ENCODE measurements at places on chromosomes 2 and 18. TPM values are rescaled to one million over a fixed set of nuclear protein-coding genes. Genes with fewer than 3 reads are reported as not detected.
A peak's percentile ranks its signal among the peaks of the same experiment; 100 is the strongest.

DNA sequence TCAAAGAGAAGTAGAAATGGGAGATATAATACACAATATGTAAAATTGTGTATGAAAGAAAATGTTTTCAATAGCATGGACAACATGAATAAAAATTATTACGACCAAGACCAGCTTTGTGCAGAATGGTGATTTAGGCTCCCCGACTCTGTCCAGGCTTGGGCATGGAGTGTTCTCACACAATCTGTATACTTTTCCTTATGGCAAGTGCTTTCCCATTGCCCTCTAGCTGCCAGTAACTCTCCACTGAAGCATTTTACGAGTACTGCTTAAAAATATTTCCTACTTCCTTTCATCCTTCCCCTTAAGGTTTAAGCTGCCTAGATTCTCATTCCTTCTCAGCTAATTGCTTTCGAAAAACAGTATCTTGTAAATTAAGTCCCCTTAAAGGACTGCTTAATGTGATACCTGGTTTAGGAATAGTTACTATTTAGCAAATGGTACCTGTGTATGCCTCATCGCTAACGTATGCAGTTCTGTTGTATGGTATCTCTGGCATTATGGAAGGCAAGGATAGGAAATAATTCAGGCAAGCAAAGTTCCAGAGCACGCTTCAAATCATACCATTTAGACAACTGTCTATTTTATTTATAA is 714.6 kb downstream of the ERBB4 start:
- H3K4me1 ChIP-seq: no peaks in the 10 kb centered on the region
- peaks cover 10% of the 10 kb centered on the region for H3K36me3 ChIP-seq
- no peaks in the 10 kb centered on the region for H3K27me3 ChIP-seq
- H3K27ac ChIP-seq: no peak overlapping the region
- no peak overlapping the region for H3K4me3 ChIP-seq
- no peak for DNase-seq

DNA sequence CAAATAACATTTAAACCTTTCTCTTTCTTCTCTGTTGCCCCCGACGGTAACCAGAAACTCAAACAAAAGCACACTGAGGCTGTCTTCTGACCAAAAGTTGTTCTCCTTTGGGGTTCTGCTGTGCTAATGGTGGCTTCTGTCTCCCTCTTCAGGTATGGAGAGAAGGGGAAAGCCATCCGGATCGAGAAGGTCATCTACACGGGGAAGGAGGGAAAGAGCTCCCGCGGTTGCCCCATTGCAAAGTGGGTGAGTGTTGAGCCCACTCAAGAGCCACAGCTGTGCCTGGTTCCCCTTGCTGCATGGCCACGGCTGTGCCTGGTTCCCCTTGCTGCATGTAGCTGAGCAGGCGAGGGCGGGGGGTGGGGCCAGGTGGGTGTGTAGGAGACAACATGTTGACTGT is 67.4 kb downstream of the BOLA3 start:
- H3K4me3 ChIP-seq: no peak overlapping the region
- no peak overlapping the region for H3K27ac ChIP-seq
- DNase-seq: no peak
- H3K36me3 ChIP-seq: peaks cover 14% of the 10 kb centered on the region
- H3K27me3 ChIP-seq: no peaks in the 10 kb centered on the region

GRCh38 chr2:120016800-120017199 is 3.9 kb downstream of the EPB41L5 start:
- H3K4me3 ChIP-seq: no peak overlapping the region
- H3K36me3 ChIP-seq: peaks cover 24% of the 10 kb centered on the region
- no peaks in the 10 kb centered on the region for H3K27me3 ChIP-seq
- H3K4me1 ChIP-seq: peaks cover 39% of the 10 kb centered on the region
- H3K27ac ChIP-seq: peak overlapping the region; percentile 6

GRCh38 chr18:58097121-58097906 is 53.3 kb downstream of the NEDD4L start:
- H3K4me1 ChIP-seq: peaks cover 74% of the 10 kb centered on the region
- H3K4me3 ChIP-seq: no peak overlapping the region
- DNase-seq: no peak
- H3K36me3 ChIP-seq: peaks cover 1% of the 10 kb centered on the region
- peak overlapping the region; percentile 82 for H3K27ac ChIP-seq

GRCh38 chr2:159098361-159098760 is 129.9 kb downstream of the TANC1 start:
- no peak for DNase-seq
- no peak overlapping the region for H3K4me3 ChIP-seq
- H3K27me3 ChIP-seq: no peaks in the 10 kb centered on the region
- peaks cover 59% of the 10 kb centered on the region for H3K4me1 ChIP-seq
- H3K36me3 ChIP-seq: peaks cover 23% of the 10 kb centered on the region
- peak overlapping the region; percentile 82 for H3K27ac ChIP-seq

DNA sequence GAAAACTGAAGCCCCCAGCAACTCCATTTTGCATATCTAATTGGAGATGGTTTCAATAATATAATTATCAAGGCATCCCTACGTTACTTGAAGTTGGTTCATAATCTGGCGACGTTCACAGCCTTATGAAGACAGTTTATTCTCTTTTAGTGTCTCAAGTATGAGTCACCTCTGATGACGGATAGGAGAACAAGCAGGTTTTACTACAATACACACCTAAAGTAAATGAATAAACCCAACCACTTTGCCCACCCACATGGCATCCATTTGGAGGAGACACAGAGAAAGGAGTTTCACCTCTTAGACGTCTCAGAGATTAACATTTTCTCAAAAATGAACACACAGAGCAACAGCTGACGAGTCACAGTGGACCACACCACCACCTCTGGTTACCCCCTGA is 40.8 kb downstream of the BCL11A start:
- no peak for DNase-seq
- peaks cover 79% of the 10 kb centered on the region for H3K4me1 ChIP-seq
- H3K27ac ChIP-seq: peak overlapping the region; percentile 7
- H3K36me3 ChIP-seq: peaks cover 6% of the 10 kb centered on the region

GRCh38 chr18:23798249-23798648 is 109.0 kb downstream of the LAMA3 start:
- peaks cover 2% of the 10 kb centered on the region for H3K4me1 ChIP-seq
- H3K27ac ChIP-seq: no peak overlapping the region

DNA sequence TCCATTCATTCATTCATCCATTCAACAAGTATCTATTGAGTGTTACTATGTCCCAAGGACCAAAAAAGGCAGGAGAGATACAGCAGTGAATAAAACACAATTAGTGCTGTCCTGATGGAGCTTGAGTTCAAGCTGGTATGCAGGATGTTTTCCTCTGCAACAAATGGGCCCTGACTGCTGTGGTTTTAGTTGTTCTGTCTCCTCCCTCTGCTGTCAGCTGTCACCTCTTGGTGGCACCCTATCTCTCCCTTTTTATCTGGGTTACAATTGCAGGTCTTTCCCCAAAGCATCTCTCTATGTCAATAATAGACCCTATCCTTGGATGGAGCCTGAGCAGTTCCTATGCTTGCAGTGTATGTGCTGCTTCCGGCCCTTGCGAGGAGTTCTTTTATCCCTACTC is 304.8 kb downstream of the PDE11A start:
- H3K27ac ChIP-seq: no peak overlapping the region
- H3K36me3 ChIP-seq: no peaks in the 10 kb centered on the region
- no peak for DNase-seq
- no peaks in the 10 kb centered on the region for H3K27me3 ChIP-seq

DNA sequence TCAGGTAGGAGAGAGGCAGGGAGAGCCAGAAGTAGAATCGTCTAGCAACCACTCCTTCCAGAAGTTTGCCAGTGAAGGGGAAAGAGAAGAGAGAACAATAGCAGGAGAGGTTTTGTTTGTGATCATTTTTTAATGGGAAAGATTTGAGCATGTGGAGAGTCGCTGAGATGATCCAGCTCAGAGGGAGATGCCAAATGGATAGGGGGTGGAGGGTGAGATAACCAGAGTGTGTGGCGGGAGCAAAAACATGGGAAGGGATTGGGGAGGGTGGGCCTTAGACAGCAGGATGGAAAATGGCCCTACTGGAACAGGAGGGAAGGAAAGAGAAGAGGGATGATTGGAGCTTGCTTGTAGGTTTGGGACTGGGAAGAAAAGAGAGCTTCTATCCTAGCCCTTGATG is 269.8 kb downstream of the GLI2 start:
- DNase-seq: no peak
- no peak overlapping the region for H3K27ac ChIP-seq
- H3K36me3 ChIP-seq: peaks cover 1% of the 10 kb centered on the region

DNA sequence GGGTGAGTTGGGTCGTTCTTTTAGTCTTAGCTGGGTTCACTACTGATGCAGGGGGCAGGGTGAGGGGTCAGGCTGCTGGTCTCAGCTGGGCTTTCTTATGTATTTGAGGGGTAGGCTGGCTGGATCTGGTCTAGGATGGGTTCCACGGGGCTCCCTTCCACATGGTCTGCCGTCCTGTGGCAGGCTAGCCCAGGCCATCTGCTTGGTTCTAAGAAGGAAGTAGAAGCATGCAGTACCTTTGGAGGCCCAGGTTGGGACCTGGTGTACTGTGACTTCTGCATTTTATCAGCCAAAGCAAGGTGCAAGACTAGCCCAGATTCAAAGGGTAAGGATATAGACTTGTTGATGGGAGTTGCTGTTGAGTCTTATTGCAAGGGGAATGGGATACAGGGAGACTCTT is 35.5 kb upstream of the MGAT5 start:
- H3K27me3 ChIP-seq: no peaks in the 10 kb centered on the region
- no peak overlapping the region for H3K4me3 ChIP-seq
- no peak for DNase-seq
- H3K36me3 ChIP-seq: peaks cover 8% of the 10 kb centered on the region
- H3K4me1 ChIP-seq: peaks cover 27% of the 10 kb centered on the region

The PLEK gene
- total RNA-seq: not detected

The FOXD4L1 gene
- 0.49 TPM for total RNA-seq

The RTKN gene
- 88.9 TPM for total RNA-seq

The RIT2 gene
- not detected for total RNA-seq

The PNPT1 gene
- 28.3 TPM for total RNA-seq

The IL36A gene
- not detected for total RNA-seq
